Mammary microvascular endothelial cell (primary cell): ENCODE measurements at places on chromosomes 3 and 15. TPM values are rescaled to one million over a fixed set of nuclear protein-coding genes. Genes with fewer than 3 reads are reported as not detected.

Gene ECE2
- not detected in 2 replicates for total RNA-seq

Gene SAMMSON
- total RNA-seq: not detected in 2 replicates

Gene OR5K3
- not detected in 2 replicates for total RNA-seq

Gene CCDC39
- total RNA-seq: not detected in 2 replicates

Gene DNAH1
- total RNA-seq: 1.00 and 1.3 TPM in 2 replicates

Gene HCLS1
- 82.7 and 84.5 TPM in 2 replicates for total RNA-seq

Gene NME9
- 0.07 TPM in 1 of 2 replicates, not detected in the other for total RNA-seq

Gene ARHGAP31
- 34.0 and 36.2 TPM in 2 replicates for total RNA-seq

Gene CCDC191
- 0.44 and 0.80 TPM in 2 replicates for total RNA-seq

Gene ZNF717
- total RNA-seq: 1.4 and 3.6 TPM in 2 replicates

Gene CCR8
- not detected in 2 replicates for total RNA-seq

Gene TF
- 0.07 TPM in 1 of 2 replicates, not detected in the other for total RNA-seq

Gene GOLGA8S
- total RNA-seq: 0.07 TPM in 1 of 2 replicates, not detected in the other

Gene TMOD3
- total RNA-seq: 40.4 and 44.1 TPM in 2 replicates

Gene ZMYND10
- not detected in 2 replicates for total RNA-seq

Gene ETV5
- 22.4 and 25.9 TPM in 2 replicates for total RNA-seq

Gene FBXW12
- not detected in 2 replicates for total RNA-seq

Gene CP
- total RNA-seq: not detected in 2 replicates

Gene COL7A1
- 0.13 and 0.15 TPM in 2 replicates for total RNA-seq

Gene KCTD6
- 4.3 and 6.5 TPM in 2 replicates for total RNA-seq

Gene GOLGA6L10
- 0.05 and 0.13 TPM in 2 replicates for total RNA-seq

Gene RETNLB
- total RNA-seq: not detected in 2 replicates

Gene OXTR
- under 0.01 and 0.13 TPM in 2 replicates for total RNA-seq

Gene RPL39L
- total RNA-seq: 50.4 and 58.6 TPM in 2 replicates

Gene FAM107A
- total RNA-seq: 83.0 and 85.8 TPM in 2 replicates

Gene SGO1
- total RNA-seq: 11.8 and 11.9 TPM in 2 replicates

Gene FHIT
- 0.27 TPM in 1 of 2 replicates, not detected in the other for total RNA-seq

Gene RTP1
- total RNA-seq: not detected in 2 replicates

Gene GOLGA6L22
- not detected in 2 replicates for total RNA-seq

Gene ZNF280D
- 13.4 and 14.3 TPM in 2 replicates for total RNA-seq

Gene OR5K2
- total RNA-seq: not detected in 2 replicates

Gene A4GNT
- not detected in 2 replicates for total RNA-seq

Gene GLCE
- 47.6 and 50.9 TPM in 2 replicates for total RNA-seq
